ENCODE measurements at places on chromosomes 1 and 21. TPM values are rescaled to one million over a fixed set of nuclear protein-coding genes. Genes with fewer than 3 reads are reported as not detected.

DNA sequence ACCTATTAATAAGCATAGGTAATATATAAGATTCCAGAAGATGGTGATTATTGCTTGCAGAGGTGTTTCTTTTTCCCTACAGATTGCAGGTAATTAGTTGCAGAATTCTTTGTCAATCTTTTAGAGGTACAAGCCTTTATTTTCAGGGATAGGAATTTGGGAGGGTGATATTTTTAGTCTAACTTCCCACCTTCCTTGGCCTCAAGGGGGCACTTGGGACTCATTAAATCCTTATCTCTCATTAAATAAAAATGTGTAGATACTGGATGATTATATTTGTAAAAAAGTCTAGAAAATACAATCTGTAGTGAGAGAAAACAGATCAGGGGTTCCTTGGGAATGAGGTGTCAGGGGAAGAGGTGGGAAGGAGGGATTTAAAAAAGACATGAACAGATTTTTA lies 179.2 kb downstream of the PATJ start:
- DNase-seq: no peak

GRCh38 chr1:93640656-93641440 lies 40.8 kb downstream of the BCAR3 start:
- DNase-seq: no peak

DNA sequence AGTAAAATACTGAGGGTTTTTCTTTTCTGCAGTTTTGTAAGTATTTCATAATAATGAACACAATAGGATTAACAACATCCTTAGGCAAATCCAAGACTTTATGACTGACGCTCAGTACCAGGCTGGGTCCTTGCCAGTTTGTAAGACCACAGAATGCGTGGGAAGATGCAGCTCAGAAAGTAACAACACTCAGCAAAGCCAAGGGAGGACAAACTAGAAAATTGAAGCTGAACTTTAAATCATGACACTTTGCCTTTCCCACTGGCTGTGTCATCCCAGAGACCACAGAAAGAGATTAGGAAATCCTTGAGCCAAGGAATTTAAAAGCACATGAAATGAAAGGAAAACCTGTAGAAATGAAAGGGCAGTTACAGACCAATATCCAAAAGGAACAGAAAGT lies 426.3 kb upstream of the CHRM3 start:
- no peak for DNase-seq

DNA sequence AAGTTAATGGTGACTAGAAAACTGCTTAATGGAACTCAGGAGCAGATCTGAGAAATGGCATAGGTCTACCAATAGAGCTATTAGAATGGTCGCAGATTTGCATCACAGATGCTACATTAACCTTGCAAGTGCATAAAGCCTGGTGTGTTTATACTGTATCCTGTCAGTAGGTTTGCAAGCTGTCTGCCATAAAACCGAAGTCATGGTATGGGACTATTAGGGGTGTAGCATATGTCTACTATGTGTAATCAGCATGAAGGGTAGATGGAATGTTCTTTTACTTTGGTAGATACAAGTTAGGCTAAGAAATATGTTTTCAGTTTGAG lies 574.2 kb upstream of the ADGRL2 start:
- no peak for DNase-seq

GRCh38 chr1:9753121-9753531 lies 70.6 kb downstream of the CLSTN1 start:
- no peak for DNase-seq

The CLCA2 gene
- total RNA-seq: 0.11 TPM

The BRINP3 gene
- 0.09 TPM for total RNA-seq

The IL20 gene
- total RNA-seq: not detected
